GDM1 (cell line): ENCODE measurements at places on chromosomes 3 and 15.

DNA sequence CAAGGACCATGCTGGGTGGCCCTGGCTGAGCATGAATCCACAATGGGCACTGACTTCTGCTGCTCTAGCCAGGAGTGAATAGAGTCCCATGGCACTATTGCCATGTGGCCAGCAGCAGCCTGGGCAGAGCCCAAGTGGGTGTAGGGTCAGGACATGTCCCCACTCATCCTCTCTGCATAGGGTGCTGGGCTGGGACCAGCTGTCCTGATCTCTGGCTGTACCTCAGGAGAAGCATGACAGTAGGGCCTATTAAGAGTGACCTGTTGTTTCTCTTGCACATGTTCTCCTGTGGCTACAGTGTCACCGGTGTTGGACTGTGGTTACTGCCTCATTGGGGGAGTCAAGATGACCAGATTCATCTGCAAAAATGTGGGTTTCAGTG is 46.9 kb downstream of the DLEC1 start:
- DNase-seq: no peak

DNA sequence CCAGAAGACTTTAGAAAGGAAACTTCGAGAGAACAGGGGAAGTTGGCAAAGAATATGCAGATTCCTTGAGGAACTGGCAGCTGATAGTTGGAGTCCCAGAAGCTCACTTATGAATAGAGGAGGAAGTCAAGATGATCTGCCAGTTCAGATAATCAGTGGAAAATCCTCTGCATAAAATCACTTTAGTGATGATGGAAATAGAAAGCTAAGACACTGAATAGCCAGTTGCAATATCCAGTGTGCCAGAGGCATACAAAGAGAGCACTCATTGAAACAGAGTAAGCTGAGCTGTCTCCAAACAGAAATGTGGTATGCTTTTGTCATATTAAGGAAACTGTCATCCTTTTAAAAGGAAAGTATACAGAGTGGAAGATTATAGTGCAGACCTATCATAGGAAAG is 1207.6 kb downstream of the OTOL1 start:
- no peak for DNase-seq

DNA sequence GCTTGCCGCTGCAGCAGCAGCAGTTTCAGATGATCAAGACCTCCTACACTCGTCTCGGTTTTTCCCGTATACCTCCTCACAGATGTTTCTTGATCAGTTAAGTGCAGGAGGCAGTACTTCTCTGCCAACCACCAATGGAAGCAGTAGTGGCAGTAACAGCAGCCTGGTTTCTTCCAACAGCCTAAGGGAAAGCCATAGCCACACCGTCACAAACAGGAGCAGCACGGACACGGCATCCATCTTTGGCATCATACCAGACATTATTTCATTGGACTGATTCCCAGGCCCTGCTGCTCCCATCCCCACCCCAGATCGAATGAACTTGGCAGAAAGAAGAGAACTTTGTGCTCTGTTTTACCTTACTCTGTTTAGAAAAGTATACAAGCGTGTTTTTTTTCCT is 17.6 kb downstream of the CALML4 start:
- no peak for DNase-seq

GRCh38 chr3:61369678-61370077 is 118.4 kb upstream of the FHIT start:
- DNase-seq: no peak

GRCh38 chr15:87743562-87743961 is 513.0 kb downstream of the NTRK3 start:
- no peak for DNase-seq

- DNase-seq: no peak
These were observed 30.0 kb downstream of the CHD2 start for GRCh38 chr15:92930054-92930621.

- no peak for DNase-seq
These were observed 314.7 kb downstream of the MAGI1 start for GRCh38 chr3:65723985-65724384.

GRCh38 chr3:16670191-16670590 is 65.0 kb upstream of the DAZL start:
- DNase-seq: no peak

GRCh38 chr3:74001436-74001835 is 376.7 kb upstream of the PDZRN3 start:
- no peak for DNase-seq

DNA sequence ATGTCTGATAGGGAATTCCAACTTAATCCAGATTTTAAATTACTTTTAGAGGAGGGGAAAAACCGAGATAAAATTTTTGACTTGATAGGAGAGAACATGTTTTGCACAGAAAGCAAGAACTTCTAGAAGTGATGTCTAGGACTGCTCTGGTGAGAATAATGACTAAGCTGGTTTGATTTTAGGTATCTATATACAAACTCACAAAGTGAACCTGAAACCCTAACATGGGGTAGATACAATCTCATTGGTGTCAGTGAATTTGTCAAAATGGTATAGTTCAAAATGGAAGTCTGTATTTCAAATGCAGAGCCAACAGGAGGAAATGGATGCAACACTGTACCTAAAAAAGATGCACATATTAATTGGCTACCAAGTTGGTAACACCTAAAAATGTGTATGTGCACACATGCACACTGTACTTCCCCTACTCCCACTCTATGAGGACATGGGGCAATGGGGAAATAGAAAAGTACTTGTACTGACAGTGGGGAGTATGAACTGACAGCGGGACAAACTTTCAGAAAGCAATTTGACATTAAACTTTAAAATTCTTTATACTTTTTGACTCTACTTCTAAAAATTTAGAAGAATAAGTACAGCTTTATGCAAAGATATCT is 53.0 kb downstream of the NR1I2 start:
- DNase-seq: no peak

DNA sequence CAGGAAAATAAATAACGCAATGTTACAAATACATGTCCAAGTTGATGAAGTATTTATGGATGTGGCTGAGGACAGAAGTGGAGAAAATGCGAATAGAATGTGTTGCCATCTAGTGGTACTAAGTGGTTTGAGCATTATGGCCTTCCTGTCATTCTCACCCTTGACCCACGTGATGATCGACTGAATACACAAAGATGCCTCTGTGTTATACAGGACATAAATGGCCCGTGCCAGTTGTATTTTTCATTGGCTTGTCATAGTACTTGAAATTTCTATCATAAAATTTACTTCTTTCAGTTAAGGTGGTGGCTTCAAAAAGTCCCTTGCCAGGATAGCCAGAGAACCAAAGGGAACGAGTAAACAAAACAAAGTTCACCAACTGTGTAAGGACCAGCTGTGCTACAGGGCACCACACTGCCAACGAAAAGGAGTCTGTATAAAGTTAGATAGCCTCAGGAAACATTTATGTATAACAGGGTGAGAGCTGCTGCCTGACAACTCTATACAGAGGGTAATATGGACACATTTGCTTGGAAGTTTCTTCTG is 103.7 kb downstream of the MYH15 start:
- DNase-seq: peak; percentile 26

DNA sequence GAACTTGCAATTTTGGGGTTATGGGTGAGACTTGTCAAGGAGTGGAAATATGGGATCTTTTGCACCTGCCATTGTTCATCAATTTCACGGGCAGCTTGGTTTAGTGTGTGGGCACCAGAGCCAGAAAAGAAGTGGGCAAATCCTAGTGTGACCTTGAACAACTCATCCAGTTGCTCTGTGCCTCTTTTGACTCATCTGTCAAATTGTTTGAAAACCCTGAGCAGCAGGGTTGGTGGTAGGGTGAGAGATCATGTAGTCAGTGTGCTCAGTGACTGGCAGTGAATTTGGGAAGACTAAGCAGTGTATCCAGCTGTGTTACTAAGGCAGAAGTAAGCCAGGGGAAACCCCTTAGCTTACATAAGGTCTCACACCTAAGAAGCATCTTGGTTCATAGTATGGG is 293.0 kb upstream of the TRIM42 start:
- DNase-seq: no peak

GRCh38 chr3:18623220-18623619 is 198.1 kb upstream of the SATB1 start:
- no peak for DNase-seq

DNA sequence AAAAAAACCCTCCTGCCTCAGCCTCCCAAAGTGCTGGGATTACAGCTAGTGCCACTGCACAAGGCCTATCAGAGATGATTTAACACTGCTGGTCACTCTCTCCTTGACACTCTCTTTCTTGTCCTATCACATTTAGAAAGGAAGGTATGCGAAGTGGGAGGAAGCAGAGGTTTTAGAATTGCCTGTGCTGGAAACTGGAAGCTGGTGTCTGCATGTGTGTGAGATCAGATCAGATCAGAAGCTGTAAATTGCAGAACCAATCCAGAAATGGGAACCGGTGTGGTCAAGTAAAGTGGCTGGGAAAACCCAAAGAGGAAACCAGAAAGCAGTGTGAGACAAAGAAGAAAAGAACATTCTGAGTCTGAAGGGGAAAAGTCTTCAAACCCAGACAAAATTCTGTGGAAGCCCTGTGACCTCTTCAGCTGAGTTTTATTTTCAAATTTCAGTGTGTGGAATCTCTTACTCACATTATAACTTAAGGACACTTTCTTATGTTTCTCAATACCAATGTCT is 2.8 kb downstream of the EFHB start:
- DNase-seq: peak; percentile 77

DNA sequence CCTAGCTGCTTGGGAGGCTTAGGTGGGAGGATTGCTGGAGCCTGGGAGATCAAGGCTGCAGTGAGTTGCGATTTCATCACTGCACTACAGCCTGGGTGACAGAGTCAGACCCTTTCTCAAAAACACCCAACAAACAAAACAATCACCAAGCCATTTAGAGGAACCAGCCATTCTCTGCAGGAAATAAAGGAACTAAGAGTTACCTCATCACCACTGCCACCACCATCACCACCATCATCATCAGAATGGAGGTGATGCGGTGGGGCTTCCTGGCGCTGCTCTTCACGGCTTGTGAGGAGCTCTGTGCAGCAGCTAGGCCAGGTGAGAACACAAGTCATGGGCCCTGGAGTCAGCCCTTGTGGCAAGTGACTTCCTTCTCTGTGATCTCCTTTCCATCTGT is 37.7 kb upstream of the KLHL25 start:
- no peak for DNase-seq

- no peak for DNase-seq
These were observed 15.5 kb downstream of the STIMATE start for GRCh38 chr3:52881871-52882270.

GRCh38 chr15:68590721-68591389 is 12.1 kb downstream of the CORO2B start:
- no peak for DNase-seq

GRCh38 chr15:89383365-89384175 is 48.9 kb upstream of the POLG start:
- DNase-seq: no peak
